Erythroblast (primary cell): ENCODE measurements at places on chromosomes 12 and 14.
A peak's percentile ranks its signal among the peaks of the same experiment; 100 is the strongest.

DNA sequence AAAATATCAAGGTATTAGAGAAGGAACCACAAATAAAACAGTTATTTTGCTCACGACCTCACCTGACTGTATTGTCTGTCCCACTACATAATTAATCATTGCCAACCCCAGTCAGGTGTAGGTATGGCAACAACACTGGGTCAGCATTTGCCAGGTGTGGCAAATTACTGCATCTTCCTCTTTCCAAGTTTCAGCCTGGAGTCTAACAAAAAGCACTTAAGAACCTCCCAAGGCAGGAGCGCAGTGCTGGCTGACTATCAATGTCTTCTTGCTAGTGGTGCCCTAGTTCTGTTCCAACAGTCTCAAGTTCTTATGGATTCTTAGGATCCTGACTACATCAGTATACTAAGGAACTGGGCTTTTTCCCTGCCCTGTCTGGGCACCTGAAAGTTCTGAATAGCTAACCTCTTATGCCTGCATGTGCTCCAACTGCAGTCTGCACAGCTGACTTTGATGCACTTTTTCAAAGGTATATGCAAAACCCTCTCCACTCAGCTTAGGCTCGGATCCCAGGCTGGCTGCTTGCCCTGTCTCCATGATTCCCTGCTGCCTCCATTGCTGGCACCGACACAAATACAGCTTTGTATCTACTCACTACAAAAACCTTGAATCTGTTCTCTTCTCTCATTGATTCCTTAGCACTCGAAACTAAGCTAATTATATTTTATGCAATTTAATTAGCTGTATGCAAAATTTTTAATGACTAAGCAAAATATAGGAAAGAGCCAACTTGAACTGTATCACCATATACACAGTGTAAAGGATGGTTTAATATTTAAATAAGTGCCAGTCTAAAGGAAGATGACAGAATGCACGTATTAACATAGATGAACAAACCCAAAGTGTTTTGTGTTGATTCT, 113.3 kb downstream of the PRKD1 start:
- no peak for DNase-seq

GRCh38 chr14:73428353-73428824, 30.0 kb downstream of the NUMB start:
- DNase-seq: no peak

DNA sequence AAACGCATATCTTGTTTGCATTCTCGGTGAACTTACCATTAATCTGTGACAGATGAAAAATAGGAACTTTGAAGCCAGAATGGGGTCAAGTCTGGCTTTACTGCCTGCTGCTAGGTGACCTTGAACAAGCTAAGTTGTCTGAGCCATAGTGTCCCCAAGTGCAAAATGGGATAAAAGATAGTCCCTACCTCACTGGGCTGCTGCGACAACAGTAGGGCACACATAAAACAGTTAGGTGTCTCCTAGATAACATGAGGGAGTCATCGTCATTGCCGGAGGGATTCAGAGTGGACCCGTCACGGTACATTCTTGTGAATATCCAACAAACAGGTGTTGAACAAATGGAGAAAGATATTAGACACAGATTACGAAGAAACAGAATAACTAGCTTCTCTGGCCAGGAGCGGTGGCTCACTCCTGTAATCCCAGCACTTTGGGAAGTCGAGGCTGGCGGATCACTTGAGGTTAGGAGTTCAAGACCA, 71.2 kb downstream of the NINJ2 start:
- DNase-seq: peak; percentile 90

GRCh38 chr12:108704527-108704926, 26.8 kb downstream of the CORO1C start:
- DNase-seq: no peak

- no peak for DNase-seq
Measured at GRCh38 chr12:47067771-47068431, 11.5 kb upstream of the PCED1B start.

DNA sequence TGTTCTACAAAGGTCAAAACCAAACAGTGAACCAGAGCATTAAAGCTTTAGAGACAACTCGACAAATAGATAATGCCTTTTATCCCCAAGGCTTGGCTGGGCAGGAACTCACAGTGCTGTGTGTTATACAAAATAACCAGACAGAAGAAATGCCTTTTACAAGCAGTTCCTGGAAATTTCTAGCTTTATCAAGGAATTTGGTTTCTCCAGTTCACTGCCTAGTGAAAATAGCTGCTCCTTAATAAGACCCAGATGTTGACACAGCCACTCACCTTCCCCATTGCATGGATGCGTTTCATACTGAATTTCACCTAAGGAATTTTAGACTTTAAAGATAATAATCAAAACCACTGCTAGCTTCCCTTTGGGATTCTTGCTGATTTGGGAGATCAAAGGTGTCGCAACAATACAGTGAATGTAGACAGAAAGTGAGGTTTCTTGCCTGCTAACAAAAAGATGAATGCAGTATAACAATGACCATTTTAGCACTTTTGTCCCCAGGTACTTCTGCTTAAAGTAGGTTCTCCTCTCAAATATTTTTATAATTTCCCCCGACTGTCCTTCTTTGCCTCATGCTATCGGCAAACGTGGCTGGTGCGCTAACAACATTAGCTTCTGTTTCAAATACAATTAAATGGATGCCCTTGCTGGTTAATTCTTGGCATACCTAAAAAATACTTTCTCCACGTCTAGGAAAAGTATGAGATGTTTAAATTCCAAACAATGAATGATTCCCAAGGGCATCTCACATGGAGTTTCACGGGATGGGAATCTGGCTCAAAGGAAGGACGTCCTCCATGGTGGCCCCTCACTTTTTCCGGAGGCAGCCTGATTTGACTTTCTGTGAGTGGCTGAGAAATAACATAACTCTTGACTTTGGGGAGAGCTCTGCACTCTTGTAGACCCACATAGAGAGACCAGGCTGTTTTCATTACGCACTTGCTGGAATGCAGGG, 162.4 kb downstream of the C12orf75 start:
- no peak for DNase-seq

DNA sequence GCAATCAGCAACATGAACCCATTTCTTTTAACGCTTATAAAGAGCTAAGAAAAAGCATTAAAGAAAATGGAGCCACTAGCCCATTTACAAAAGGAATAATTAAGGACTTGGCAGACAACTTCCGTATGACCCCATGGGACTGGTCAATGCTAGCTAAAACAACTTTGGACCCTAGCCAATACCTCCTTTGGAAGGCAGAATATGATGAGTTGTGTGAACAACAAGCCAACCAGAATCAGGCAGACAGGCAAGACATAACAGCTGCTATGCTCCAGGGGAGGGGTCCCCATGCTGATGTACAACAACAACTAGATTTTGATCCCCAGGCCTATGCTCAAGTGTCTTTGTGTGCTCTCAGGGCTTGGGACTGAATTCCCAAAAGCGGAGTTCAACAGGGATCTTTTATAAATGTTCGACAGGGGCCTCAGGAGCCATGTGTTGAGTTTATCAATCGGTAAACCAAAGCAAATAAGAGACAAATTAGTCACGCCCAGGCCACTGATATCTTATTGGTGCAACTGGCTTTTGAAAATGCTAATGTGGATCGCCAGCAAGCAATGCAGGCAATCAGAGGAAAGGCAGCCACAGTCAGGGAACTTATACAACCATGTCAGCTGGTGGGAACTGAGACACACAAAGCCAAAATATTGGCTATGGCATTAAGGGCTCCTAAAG, 254.4 kb upstream of the DIO2 start:
- no peak for DNase-seq

- no peak for DNase-seq
Measured at GRCh38 chr14:53331247-53331646, 178.1 kb upstream of the DDHD1 start.

DNA sequence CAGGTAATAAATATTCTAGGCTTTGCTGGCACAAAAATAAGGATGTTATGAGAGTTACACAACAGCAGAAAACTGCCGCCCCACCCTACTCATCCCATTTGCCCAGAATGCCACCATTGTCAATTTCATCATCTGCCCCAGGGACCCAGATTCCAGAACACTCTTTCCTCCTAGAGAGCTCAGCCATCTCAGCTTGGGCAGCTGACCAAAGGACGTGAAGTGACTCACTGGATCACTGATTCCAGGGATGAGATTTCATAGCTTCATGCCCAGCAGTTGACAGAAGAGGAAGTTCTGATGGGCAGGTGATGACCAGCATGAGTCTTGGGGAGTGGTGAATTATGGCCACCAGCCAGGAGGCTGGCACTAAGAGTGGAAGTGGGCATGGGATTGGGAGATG, 450.3 kb downstream of the RMST start:
- no peak for DNase-seq

DNA sequence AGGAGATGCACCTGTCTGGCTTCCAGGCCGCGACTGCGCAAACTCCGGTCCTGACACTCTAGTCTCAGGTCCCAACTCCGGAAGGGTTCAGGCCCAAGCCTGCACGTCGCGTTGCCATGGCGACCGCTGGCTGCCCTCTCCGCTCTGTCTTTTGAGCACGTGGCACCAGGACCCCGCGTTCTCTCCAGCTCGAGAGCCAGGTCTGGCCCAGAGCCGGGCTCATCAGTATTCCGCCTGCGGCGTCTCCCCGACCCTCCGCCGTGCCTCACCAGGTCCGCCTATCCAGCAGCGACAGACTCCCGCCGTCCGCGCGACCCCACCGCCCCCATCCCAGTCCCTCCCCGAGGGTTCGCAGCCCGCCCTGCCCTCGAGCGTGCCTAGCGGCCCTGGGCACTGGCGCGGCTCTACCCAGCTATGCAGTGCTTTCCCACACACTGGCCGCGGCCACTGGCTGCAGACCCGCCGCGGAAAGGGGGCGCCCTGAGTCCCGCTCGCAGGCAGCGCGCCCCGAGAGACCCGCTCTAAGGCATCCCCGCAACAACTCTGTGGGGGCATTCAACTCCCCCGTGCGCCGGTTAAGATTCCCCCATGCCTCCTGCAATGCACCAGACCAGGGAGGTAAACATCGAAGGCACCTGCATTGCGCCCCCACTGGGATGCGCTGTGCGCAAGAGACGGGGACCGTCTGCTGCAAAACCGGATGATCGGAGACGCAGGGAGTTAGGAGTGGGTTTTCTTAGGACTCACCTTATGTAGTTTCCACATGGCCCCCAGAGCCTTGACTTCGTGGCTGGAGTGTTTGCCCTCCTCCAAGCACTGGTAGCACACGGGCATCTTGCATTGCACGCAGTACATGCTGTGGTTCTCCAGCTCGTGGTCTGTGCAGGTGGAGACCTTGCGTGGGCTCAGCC, 1.3 kb downstream of the TRIM9 start:
- peak; percentile 4 for DNase-seq

DNA sequence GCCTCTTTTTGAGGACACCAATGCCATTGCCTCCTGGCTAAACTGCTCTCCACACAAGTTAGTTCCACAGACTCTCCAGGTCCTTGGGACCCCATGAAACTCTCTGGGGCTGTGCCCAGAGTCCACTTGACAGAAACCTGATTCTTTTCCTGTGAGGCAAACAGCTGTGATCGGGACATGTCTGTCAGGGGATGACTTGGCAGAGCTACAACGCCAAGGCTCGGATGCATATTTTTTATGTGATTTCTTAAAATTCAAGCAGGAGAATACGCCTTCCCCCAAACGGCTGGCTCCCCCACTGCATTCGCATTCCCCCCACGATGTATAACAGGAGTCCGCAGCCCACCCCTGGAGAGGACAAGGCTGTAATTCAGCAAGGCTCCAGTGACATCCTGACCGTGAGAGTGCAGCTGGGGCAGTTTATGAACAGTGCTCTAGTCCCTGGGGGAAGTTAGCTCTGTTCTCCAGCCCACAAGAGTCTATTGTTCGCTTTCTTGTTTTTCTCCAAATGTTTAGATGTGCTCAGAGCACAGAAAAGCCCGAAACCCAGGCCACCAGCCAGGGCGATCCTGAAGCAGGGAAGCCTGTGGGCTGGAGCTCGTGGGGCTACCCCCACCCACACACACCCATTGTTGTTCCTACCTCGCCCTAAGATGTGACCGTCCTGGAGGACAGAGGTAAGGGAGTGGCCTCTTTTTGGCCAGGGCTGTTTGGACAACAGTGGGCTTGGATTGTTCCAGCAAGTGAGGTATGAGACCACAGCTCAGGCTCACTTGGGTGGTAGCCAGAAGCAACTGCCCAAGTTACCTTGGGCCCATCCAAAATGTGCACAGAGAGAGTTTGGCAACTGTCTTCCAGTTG, 159.5 kb downstream of the ZFP36L1 start:
- no peak for DNase-seq

GRCh38 chr12:24955853-24956252, 7.0 kb upstream of the BCAT1 start:
- no peak for DNase-seq

GRCh38 chr14:103023881-103024473, 33.4 kb downstream of the CDC42BPB start:
- DNase-seq: no peak

GRCh38 chr12:82904219-82904790, 217.6 kb downstream of the TMTC2 start:
- DNase-seq: no peak

GRCh38 chr14:25108959-25109358, 59.0 kb upstream of the STXBP6 start:
- no peak for DNase-seq

DNA sequence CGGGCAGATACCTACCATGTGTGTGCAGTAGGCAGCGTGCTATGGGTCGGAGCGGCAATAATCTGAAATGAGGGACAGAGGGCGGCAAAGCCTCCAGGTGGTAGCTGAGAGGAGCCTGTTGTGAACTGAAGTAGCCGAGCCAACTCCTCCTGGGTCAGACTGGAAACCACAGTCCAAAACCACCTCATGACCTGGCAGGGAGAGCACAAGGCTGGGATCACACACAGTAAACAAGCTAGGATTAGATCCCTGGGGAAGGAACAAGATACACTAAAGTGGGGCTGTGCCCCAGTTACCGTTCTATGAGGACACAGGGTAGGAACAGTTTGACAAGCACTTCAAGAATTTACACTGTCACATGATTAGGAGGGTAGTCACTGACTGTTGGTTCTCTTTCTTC, 49.0 kb downstream of the AREL1 start:
- DNase-seq: no peak

- DNase-seq: peak; percentile 59
Measured at GRCh38 chr14:76918256-76918781, 92.1 kb downstream of the LRRC74A start.
